NCI-H1694 (cell line): ENCODE measurements at places on chromosomes 1 and 21.

DNA sequence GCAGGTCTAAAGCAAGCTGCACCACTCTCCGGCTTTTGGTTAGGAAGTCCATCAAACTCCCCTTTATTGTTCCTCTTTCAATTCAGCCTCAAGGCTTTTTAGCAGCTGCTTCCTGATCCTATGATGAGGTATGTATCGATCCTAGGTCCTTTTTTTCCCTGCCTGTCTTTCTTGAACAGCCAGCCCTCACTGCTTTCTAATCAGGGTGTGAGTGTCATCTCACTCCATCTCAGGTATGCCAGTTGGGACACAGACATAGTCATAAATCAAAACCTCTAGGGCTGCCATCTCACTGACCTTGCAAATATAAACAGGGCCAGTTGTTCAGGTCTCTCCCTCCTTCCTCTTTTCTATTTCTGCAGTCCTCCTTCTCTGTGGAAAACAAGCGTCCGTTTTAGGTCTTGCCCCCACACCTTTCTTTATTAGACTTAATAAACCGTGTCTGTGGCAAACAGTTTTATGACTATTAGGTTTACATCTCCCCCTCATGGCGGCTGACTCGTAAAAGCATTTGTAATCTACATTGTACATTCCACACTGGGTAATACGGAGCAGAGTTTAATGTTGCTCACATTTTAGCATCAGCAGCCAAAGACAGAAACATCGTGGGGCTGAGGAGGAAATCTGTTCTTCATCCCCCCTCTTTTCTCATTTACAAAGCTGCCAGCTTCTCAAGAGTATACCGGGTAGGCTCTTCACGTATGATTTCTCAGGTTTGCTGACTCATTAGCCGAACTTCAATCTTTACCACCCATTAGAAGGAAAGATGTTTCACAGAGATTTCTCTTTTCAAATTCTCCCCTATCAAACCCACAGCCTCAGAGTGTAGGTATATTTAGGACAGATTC is 11.6 kb downstream of the STYXL2 start:
- DNase-seq, result no peak

- no peak for DNase-seq
These were observed 82.4 kb upstream of the LPGAT1 start for GRCh38 chr1:211912844-211913432.

DNA sequence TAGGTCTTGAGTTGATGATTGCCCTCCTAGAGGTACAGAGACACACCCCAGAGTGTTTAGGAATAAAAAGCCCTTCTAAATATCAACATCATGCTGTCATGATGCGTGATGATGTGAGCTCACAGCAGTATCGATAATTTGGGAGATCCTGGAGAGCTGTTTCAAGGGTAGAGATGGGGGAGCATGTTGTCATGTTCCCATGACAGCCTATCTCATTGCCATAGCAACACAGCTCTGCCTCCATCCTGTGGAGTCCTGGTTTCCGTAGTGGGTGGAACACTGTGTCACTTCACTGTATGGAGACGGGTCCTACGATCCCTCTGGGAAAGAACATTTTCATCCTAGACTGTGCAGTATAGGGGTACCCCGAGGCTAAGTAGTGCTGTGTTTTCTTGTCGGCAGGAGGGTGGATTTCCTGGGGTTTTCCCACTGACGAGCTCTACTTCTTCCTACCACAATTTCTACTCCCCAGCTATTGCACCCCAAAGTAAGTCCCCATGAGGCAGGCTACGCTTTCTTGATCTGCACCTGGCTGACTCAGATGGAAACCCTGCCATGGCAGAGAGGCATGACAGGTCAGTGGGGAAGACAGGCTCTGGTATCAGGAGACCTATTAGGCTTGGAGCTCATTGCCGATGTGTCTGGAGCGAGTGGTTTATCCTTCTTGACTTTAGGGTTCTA is 7.2 kb downstream of the KISS1 start:
- DNase-seq, result no peak

DNA sequence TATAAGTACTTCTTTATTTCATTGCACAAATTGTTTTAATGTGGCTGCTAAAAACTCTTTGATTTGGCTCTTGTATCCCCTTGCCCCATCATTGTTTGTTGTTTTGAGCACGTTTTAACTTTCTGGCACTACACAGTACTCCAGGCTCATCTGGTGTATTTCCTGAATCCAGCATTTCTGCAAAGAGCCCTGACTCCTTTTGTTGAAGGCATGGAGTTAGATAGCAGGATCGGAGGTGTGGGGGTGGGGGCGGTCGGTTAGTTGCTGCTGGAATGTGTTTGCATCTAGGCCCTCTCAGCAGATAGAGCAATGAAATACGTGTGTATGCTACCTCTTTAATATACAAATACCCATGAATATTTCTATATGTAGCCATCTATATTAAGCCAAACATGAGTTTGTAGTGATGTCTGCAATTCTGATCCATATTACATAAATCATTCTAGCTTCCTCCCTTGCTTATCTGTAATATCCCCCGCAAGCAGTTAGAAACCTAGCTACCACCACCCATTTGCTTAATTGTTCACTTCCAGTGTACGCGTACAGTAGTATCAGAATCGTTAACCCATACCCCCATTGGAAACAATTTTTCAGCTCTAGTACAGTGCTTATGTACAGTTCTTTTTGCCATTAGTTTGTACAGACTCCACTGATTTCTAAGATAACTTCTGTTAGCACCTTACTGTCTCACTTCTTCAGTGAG is 106.0 kb downstream of the NOS1AP start:
- no peak for DNase-seq

- no peak for DNase-seq
These were observed 164.4 kb downstream of the EDEM3 start for GRCh38 chr1:184590163-184590750.

DNA sequence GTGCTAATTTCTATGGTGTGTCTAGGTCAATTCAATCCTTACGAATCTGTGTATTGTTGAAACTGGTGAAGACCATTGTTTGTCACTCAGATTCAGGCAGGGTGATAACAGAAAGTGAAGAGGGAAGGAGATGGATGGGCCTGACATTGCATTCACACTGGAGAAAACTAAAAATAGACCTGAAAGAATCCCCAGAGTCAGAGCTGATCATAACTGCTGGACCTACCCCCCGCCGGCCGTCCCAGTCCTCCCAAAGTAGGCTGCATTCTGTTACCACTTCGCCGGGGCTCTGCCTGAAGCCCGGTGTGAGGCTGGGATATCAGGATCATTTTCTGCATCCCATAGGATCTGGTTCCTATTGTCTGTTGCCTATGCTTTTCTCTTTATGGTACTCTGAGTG is 121.1 kb downstream of the NUF2 start:
- DNase-seq, result no peak

DNA sequence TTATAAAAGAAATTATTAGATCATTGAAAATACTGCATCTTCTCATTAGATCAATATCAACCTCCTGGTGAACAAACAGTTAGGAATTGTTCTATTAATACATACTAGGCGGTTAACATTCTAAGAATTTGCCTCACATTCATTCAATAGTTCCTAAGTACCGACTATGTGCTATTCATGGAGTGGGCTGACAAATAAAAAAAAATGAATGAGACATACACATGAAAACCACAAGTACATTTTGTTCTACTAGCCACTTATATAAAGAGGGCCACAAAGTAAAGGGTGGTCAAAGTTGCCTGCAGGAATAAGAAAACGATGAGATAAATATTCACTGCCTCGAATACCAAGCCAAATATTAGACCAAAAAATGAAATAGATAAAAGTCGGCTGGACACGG is 294.4 kb downstream of the SDCCAG8 start:
- DNase-seq, result no peak

DNA sequence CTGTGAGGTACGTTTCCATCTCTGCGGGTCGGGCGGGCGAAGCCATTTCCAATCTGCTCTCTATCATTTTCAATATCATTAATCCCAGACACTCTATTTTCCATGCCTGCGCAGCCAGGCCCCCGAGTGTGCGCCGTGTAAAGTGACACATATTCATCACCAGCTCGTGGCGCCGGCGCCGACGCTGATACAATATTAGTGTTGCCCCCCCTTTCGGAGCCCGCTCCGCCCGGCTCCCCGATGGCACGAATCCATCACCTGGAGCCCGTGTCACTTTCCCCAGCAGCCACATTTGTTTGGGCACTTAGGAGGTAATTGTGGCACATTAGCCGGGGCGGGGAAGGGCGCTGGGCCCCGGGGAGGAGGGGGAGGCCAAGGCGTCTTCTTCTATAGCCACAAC is 33.7 kb upstream of the DMBX1 start:
- no peak for DNase-seq

GRCh38 chr1:53344921-53345838 is 17.3 kb upstream of the LRP8 start:
- DNase-seq, result no peak

DNA sequence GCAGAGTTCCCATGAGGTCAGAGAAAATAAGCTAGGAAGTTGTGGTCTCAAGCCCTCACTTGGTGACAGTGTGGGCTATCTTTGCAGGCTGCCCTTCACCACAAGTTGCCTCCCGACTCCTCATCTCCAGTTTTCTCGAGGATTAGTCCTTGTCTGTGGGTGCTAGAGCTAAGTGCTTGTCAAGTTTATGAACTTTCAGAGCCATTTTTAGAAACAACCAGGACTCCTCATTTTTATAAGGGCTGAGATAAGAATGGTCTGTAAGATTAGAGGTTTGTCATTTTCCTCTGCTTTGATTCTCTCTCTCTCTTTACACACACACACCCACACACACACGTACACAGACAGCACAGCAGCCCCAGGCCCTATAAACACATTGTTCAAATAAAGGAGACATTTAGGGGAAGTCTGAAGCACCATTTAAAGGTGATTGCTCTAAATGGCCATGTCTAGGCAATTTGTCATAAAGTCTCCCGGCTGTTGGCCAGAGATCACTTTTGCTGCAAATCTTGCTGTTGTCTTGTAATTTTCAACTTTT is 127.2 kb downstream of the LACTBL1 start:
- DNase-seq, result no peak

DNA sequence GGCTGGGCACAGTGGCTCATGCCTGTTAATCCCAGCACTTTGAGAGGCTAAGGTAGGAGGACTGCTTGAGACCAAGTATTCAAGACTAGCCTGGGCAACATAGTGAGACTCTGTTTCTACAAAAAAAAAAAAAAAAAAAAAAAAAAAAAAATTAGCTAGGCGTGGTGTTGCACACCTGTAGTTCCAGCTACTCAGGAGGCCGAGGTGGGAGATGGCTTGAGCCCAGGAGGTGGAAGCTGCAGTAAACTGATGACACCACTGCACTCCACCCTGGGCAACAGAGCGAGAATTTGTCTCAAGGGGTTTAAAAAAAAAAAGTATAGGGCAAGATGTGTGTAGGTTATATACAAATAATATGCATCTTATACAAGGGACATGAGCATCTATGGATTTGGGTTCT is 2.6 kb downstream of the TDRKH start:
- no peak for DNase-seq

DNA sequence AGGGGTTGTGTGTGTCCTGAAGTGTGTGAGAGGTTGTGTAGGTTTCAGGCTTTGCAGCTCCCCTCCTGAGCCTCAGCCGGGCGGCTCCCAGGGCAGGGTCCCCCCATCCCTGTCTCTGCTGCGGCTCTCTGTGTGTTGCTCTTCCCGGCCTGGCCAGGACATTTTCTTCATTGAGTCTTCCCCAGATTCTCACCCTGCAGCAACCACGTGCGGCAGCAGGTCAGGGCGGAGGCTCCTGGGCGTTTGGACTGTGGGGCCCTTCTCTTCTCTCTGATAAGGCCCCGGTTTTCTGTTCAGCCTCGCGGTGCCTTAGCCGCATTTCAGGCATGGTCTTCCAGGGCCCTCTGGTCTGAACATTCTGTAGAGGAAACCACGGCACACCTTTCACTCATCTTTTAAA is 1.8 kb upstream of the TCP10L start:
- DNase-seq, result no peak

- DNase-seq, result no peak
These were observed 14.7 kb upstream of the SLC19A1 start for GRCh38 chr21:45556645-45557615.

DNA sequence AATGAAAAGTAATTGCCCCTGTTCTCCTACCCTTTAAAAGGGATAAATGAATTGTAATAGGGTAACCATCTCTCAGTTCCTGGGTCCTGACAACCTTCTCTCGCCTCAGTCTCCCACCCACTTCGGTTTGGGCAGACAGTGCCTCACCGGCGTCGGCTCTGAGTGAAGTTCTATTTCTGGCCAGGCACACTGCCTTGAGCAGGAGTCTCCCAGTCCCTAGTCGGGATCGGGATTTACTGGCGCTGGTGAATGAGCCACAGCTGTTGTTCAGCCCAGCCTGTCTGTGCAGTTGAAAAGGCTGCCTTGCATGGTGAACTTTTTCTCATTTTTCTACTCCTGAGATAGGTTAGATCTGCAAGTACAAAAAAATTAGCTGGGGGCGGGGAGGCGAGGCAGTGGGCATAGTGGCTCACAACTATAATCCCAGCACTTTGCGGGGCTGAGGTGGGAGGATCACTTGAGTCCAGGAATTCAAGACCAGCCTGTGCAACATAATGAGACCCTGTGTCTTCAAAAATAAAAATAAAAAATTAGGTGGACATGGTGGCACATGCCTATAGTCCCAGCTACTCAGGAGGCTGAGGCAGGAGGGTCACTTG is 7.4 kb downstream of the PLEKHM2 start:
- no peak for DNase-seq

GRCh38 chr1:166080967-166081870 is 85.6 kb downstream of the FAM78B start:
- no peak for DNase-seq

DNA sequence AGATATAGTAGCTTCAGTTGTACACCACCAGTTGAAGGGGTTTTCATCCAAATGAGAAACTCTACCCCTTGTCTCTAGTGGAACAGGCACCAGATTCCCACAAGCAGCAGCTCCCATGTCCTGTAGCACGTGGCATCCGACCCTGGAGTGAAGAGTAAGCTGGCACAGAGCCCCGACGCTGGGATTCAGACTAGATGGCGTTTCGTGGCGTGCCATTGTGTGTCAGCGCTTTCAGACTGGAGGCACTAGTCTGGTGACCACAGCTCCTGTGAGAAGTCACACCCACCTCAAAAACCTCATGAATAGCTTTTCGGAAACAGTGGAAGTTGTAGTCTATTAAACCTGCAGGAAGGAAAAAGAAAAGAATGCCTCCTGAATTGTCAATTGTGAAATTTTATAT is 20.2 kb downstream of the RRAGC start:
- DNase-seq, result no peak

GRCh38 chr1:173469656-173470055 is 7.5 kb upstream of the PRDX6 start:
- no peak for DNase-seq

GRCh38 chr1:93137604-93138292 is 42.5 kb downstream of the TMED5 start:
- DNase-seq, result no peak

- DNase-seq, result no peak
These were observed 24.3 kb downstream of the STYXL2 start for GRCh38 chr1:167118188-167118587.
